ENCODE measurements at places on chromosomes 4 and X.

- H3K27me3 ChIP-seq, result no peaks in the 10 kb centered on the region
- peak overlapping the region; percentile 76 for H3K4me3 ChIP-seq
- H3K27ac ChIP-seq, result peak overlapping the region; percentile 63
- H3K36me3 ChIP-seq, result no peaks in the 10 kb centered on the region
These were observed 361 bp downstream of the QDPR start for GRCh38 chr4:17511509-17511949.

DNA sequence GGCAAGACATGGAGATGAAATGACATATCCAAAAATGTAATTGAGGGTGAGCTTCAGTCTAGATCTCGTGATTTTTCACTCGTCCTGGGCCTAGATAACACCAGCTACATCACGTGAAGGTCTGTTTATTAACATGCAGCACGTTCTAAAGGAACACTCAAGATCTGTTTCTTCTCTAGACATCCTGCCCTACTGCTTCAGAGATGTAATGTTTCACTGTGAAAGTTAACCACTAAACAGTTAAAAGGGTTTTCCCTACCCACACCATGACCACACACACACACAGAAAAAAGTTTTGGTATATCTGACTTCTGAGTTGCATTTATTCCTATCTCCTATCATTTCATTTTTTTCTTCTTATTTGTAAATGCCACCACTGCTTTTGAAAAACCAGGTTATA lies 52.3 kb upstream of the SMIM31 start:
- H3K36me3 ChIP-seq, result no peaks in the 10 kb centered on the region
- H3K4me3 ChIP-seq, result no peak overlapping the region
- H3K27me3 ChIP-seq, result no peaks in the 10 kb centered on the region
- no peak overlapping the region for H3K27ac ChIP-seq

DNA sequence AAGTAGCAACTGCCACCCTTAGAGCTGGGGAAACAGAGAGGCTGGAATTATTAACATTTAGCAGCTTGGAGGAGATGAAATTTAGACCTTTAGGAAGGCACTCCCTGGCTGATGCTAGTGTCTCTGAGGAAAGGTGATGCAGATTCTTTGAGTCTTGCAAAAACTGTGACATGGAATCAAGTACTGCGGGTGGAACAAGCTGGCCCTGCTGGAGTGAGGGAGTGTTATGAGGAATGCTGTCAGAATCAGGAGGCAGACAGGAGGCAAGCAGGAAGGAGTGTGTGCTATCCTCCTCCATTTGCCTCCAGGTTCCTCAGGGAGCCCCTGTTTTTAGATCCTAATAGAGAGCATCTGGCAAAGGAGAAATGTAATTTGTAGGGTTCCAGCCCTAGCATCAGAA lies 391.7 kb upstream of the PITX2 start:
- no peak overlapping the region for H3K27ac ChIP-seq
- no peak overlapping the region for H3K4me3 ChIP-seq
- no peaks in the 10 kb centered on the region for H3K36me3 ChIP-seq
- no peaks in the 10 kb centered on the region for H3K27me3 ChIP-seq
- DNase-seq, result no peak

DNA sequence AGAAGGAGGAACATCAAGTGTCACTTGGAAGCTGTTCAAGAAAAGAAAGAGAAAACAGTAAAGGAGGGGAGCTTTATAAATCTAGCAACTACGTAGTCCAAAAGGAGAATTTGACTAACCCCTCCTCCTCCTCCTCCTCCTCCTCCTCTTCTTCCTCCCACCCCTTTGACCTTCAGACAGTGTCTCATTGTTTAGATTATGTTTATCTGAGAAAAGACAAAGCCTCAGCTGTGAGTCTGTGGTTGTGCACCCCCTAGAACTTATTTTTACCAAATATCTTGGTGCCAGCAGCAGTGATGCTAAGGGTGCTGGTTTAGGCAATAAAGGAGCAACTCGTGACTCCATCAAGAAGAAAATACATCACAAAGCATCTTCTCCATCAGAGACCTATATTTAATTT lies 68.9 kb upstream of the BMP2K start:
- no peaks in the 10 kb centered on the region for H3K36me3 ChIP-seq
- no peak overlapping the region for H3K27ac ChIP-seq
- H3K4me1 ChIP-seq, result no peaks in the 10 kb centered on the region
- no peak for DNase-seq
- H3K4me3 ChIP-seq, result no peak overlapping the region
- no peaks in the 10 kb centered on the region for H3K27me3 ChIP-seq

DNA sequence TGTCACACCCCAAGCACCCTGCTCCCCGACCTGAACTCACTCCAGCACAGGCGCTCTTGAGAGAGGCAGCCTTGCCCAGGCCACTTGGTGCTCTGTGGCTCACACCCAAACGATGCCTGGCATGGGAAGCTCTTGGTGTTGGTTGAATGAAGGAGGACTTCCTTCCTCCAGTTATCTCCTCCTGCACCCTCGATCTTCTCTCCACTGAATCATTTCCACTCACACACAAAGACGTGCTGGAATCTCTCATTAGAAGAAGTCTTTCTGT lies 90.5 kb upstream of the TRIM2 start:
- no peaks in the 10 kb centered on the region for H3K4me1 ChIP-seq
- no peaks in the 10 kb centered on the region for H3K36me3 ChIP-seq
- no peak for DNase-seq
- H3K27ac ChIP-seq, result no peak overlapping the region

DNA sequence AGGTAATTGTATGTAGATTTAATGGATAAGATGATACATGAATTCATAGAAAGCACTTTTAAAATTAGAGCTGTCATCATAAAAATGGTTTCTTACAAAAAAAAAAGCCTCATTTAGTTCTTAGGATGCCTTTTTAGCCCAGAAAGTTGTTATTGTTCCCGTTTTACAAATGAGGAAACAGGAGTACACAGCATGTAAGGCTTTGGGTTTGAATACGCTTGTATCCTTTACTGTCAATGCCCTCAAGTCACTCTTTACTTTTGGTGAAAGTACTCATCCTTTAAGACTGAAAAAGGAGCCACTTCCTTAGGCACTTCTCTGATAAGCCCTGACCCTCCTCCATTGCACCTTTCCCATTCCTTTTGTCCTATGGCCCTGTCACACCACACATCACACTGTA lies 4.9 kb downstream of the EREG start:
- no peaks in the 10 kb centered on the region for H3K27me3 ChIP-seq
- H3K36me3 ChIP-seq, result no peaks in the 10 kb centered on the region
- DNase-seq, result no peak
- H3K4me3 ChIP-seq, result no peak overlapping the region

GRCh38 chrX:110180928-110181310 lies 137.0 kb downstream of the AMMECR1 start:
- H3K27me3 ChIP-seq, result no peaks in the 10 kb centered on the region
- no peaks in the 10 kb centered on the region for H3K36me3 ChIP-seq
- no peaks in the 10 kb centered on the region for H3K4me1 ChIP-seq
- no peak overlapping the region for H3K4me3 ChIP-seq

- H3K4me1 ChIP-seq, result no peaks in the 10 kb centered on the region
- DNase-seq, result no peak
- no peak overlapping the region for H3K4me3 ChIP-seq
- no peak overlapping the region for H3K27ac ChIP-seq
- no peaks in the 10 kb centered on the region for H3K36me3 ChIP-seq
These were observed 11.9 kb downstream of the HADH start for GRCh38 chr4:108001540-108002135.

DNA sequence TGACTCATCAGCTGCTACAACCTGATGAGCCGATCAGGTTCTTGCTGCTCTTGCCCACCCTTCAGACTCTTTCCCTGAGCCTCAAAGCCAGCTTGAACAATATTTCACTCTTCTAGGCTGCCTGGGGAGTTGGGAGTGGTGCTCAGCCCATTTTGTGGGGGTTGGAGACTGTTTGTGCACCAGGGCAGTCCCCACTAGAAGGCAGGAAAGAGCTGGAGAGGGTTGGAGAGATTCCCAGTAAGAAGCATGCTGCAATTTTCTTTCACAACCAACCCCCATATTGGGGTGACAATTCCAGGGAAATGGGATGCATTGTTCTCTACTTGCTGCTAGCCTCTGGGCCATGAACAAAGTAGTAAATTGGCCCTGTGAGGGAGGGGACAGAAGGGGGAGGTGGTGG lies 44.1 kb downstream of the SLC16A2 start:
- H3K4me3 ChIP-seq, result no peak overlapping the region
- DNase-seq, result no peak
- H3K27me3 ChIP-seq, result no peaks in the 10 kb centered on the region
- H3K4me1 ChIP-seq, result no peaks in the 10 kb centered on the region
- H3K36me3 ChIP-seq, result no peaks in the 10 kb centered on the region

GRCh38 chr4:123025398-123025797 lies 103.0 kb upstream of the NUDT6 start:
- no peaks in the 10 kb centered on the region for H3K36me3 ChIP-seq
- no peaks in the 10 kb centered on the region for H3K4me1 ChIP-seq
- DNase-seq, result no peak
- no peak overlapping the region for H3K4me3 ChIP-seq

DNA sequence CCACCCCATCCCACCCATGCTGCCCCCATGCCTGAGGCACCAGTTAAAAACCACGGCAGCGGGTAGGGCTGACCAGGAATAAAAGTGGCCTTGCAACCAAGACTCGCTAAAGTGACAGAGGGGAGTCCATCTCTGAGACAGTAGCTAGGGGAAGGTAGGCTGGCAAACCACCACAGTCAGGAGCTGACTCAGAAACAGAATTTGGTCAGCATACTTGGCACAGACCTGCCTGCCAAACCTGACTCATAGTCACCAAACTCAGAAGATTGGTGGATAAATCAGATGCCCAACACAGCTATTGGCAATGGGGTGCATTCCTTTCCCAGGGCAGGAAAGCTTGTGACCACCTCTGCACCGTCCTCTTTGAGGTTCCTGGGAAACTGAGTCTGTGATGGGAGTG lies 193.8 kb downstream of the BCOR start:
- no peak overlapping the region for H3K27ac ChIP-seq
- H3K4me1 ChIP-seq, result no peaks in the 10 kb centered on the region
- no peaks in the 10 kb centered on the region for H3K36me3 ChIP-seq
- no peaks in the 10 kb centered on the region for H3K27me3 ChIP-seq

- peak within 1 kb of the TSS; percentile 58 for H3K4me3 ChIP-seq
- DNase-seq, result peak; percentile 30
- no peaks in the 10 kb centered on the region for H3K36me3 ChIP-seq
- H3K27me3 ChIP-seq, result no peaks in the 10 kb centered on the region
- no peaks in the 10 kb centered on the region for H3K4me1 ChIP-seq
These were observed at the start of gene ITM2A for GRCh38 chrX:79366873-79367749. Gene ITM2A (minus strand): TSS chrX:79367334. CDS start chrX:79367215, 119 bp downstream.
